Memory B cell (primary cell): ENCODE measurements at places on chromosomes 2 and 18.

- no peak for DNase-seq
- no peak overlapping the region for H3K27ac ChIP-seq
- no peak overlapping the region for H3K4me3 ChIP-seq
- H3K36me3 ChIP-seq, result no peaks in the 10 kb centered on the region
Observed at GRCh38 chr18:40210696-40211095, 1744.3 kb upstream of the PIK3C3 start.

GRCh38 chr2:175187378-175187777, 5.9 kb upstream of the ATP5MC3 start:
- H3K4me1 ChIP-seq, result no peaks in the 10 kb centered on the region
- H3K4me3 ChIP-seq, result no peak overlapping the region
- H3K36me3 ChIP-seq, result peaks cover 3% of the 10 kb centered on the region
- DNase-seq, result no peak
- no peak overlapping the region for H3K27ac ChIP-seq
- peaks cover 13% of the 10 kb centered on the region for H3K27me3 ChIP-seq

DNA sequence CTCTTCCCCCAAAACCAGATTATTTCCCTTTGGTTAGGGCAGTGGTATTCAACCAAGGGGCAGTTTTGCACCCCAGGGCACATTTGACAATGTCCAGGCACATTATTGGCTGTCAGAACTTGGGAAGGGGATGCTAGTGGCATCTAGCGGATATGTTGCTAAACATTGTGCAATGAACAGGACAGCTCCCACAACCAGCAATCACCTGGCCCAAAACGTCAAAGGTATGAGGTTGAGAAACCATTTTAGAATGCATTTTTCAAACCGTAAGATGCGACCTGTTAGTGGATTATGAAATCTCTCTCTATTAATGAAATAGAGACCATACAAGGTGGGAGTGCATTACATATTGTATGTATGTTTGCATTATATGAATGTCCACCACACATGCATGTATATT, 54.2 kb downstream of the CD8B2 start:
- H3K27ac ChIP-seq, result no peak overlapping the region
- DNase-seq, result no peak
- peaks cover 15% of the 10 kb centered on the region for H3K27me3 ChIP-seq
- peaks cover 9% of the 10 kb centered on the region for H3K4me1 ChIP-seq
- no peak overlapping the region for H3K4me3 ChIP-seq

DNA sequence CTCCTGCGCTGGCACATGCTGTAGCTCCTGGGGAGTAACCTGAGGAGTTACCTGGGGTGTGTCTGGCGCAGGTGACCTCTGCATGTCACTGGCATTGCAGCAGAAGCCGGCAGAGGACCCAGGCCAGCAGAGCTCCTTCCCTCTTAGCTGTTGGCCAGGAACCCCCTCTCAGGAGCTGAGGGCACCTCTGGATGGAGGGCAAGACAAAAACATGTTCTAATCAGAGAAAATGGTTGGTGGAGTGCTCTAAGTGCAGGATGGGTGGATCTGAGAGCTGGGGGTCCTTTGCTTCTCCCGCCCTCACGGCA, 44.9 kb upstream of the SNTG2 start:
- peaks cover 12% of the 10 kb centered on the region for H3K27me3 ChIP-seq
- no peak overlapping the region for H3K27ac ChIP-seq
- H3K4me3 ChIP-seq, result no peak overlapping the region

DNA sequence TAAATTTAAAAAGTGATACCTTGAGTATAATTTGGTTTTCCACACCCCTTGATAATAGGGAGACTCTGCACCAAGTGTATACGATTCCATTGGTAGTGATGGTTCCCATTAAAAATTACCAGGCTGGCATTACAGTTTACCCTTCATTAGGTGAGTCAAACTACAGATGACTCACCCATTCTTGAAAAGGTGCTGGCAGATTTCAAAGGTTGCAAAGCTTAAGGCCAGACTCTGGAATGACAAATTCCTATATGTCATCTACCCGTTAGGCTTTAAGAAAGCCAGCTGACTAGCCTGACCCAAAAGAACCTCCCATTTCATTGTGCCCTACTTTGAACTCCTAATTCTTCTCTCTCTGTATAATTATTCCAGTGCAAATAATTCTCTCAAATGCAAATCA, 124.4 kb downstream of the LRRTM4 start:
- H3K4me3 ChIP-seq, result no peak overlapping the region
- no peaks in the 10 kb centered on the region for H3K27me3 ChIP-seq
- H3K36me3 ChIP-seq, result no peaks in the 10 kb centered on the region
- no peak for DNase-seq

DNA sequence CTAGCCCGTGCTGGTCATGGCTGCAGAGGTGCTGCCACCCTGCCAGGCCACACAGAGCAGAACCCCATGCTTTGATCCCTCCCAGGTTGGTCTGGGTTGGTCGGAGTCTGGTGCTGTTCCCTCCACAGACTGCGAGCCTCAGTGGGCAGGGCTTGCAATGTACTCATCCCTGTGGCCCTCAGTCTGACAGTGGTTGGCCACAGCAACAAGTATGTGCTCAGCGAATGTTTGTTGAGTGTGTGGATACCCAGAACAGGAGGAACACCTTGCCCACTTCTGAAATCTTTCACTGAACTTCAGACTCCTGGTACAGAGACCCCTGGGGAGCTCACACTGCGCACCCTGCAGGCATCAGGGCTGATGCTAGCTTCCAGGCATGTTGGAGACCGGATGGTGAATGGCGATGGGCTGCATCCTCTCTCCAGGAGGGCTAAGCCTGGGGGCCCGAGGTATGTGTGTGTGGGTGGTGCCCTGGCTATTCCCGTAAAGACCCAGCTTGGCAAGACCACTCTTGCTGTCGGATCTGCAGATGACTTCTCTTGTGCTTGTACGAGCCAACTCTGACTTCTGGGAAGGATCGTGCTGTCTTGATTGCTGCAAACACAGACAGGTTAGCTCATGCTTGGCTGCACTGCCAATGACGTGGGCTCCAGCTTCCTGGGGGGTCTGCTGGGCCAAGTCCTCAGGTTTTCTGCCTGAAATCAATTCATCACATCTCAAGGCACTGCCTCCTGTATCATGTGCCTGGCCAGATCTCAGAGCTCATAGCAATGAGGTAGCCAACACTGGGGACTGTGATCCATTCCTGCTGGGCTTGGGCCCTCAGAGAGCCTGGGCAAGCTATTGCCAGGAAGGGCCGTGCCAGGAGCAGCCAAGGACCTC, 43.7 kb downstream of the RHOB start:
- DNase-seq, result no peak
- no peaks in the 10 kb centered on the region for H3K36me3 ChIP-seq
- H3K27ac ChIP-seq, result no peak overlapping the region
- H3K4me3 ChIP-seq, result no peak overlapping the region
- H3K27me3 ChIP-seq, result no peaks in the 10 kb centered on the region

GRCh38 chr2:216426166-216426777, 14.0 kb downstream of the SMARCAL1 start:
- no peak for DNase-seq
- no peaks in the 10 kb centered on the region for H3K27me3 ChIP-seq
- peaks cover 61% of the 10 kb centered on the region for H3K36me3 ChIP-seq
- H3K4me1 ChIP-seq, result no peaks in the 10 kb centered on the region

- no peak overlapping the region for H3K4me3 ChIP-seq
- no peaks in the 10 kb centered on the region for H3K4me1 ChIP-seq
- H3K27ac ChIP-seq, result no peak overlapping the region
- H3K27me3 ChIP-seq, result peaks cover 6% of the 10 kb centered on the region
- no peak for DNase-seq
Observed at GRCh38 chr18:7572822-7573221, 5.7 kb downstream of the PTPRM start.

DNA sequence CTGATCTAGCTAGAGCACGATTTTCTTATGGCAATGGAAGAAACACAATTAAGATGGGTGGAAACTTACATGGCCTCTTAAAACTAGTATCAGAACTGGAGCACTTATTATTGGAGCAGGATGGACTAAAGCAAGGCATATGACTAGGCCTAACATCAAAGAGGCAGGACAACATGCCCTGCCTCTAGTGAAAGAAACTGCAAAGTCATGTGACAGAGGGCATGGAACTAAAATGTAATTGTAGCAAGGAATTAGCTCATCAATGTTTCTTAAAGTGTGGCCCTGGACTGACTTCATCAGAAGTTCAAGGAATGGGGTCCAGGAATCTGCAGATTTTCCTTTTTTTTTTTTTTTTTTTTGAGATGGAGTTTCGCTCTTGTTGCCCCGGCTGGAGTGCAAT, 5.3 kb upstream of the EIF2AK3 start:
- H3K27me3 ChIP-seq, result no peaks in the 10 kb centered on the region
- no peak overlapping the region for H3K4me3 ChIP-seq
- H3K36me3 ChIP-seq, result no peaks in the 10 kb centered on the region
- no peak overlapping the region for H3K27ac ChIP-seq

- peaks cover 49% of the 10 kb centered on the region for H3K36me3 ChIP-seq
- H3K4me3 ChIP-seq, result no peak overlapping the region
- peak overlapping the region; percentile 85 for H3K27ac ChIP-seq
- H3K27me3 ChIP-seq, result no peaks in the 10 kb centered on the region
- H3K4me1 ChIP-seq, result peaks cover 3% of the 10 kb centered on the region
- DNase-seq, result no peak
Observed at GRCh38 chr2:24214880-24215279, 40.0 kb downstream of the FAM228A start.
